ENCODE measurements at places on chromosomes 7 and 10.

DNA sequence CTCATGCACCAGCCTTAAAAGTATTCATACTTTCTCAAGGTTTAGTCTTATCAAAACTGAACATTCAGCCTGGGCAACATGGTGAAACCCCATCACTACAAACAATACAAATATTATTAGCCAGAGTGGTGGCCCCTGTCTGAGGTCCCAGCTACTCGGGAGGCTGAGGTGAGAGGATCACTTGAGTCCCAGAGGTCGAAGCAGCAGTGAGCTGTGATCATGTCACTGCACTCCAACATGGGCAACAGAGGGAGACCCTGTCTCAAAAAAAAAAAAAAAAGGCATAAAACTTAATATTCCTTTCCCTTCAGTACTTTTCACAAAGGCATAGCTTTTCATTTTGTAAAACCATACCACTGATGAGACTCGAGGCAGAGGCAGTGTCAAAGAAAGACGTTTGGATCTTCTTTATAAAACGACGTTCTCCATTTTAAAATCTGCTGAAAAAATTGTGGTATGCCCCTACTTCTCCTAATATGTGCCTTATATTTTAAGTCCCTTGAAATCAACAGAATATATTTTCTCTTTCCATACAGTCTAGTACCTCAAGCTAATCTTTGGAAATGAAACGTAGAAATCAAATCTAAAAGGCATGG is 1.9 kb downstream of the NSUN6 start:
- no peak for DNase-seq

GRCh38 chr10:97598407-97599271 is 9.1 kb downstream of the C10orf62 start:
- DNase-seq: no peak

GRCh38 chr10:79905322-79906314 is 43.3 kb downstream of the SFTPD start:
- no peak for DNase-seq

- no peak for DNase-seq
Observed at GRCh38 chr10:66803174-66803573, 122.7 kb upstream of the LRRTM3 start.

DNA sequence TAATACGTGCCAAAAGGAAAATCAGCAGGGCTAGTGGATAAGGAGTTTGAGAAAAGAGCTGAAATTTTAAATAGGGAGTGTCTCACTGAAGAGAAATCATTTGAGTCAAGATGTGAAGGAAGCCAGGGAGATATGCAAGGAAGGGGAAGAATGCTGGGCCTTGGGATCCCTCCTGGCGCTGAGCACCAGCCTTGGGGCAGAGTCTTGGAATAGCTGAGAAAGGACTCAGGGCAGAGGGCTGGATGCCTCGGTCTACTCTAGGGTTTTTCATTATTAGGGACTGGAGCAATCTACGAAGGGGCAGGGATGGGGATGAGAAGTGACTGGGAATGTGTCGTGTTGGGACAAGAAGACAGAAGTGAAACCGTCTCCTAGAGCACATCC is 484 bp downstream of the ZWINT start:
- DNase-seq: no peak

- no peak for DNase-seq
Observed at GRCh38 chr7:101690061-101690460, 61.0 kb upstream of the MYL10 start.

Data from cortex of kidney (tissue), 1 donor.